Activated CD4-positive, alpha-beta T cell treated with anti-CD3 and anti-CD28 coated beads, Interleukin-10, Interleukin-2, amounts not matched to agents 100 ng/mL and 50 ng/mL, durations not matched to agents 16 hours and 8 hours (primary cell): ENCODE measurements at places on chromosomes 2 and 18.
A peak's percentile ranks its signal among the peaks of the same experiment; 100 is the strongest.

- no peak for DNase-seq
Measured at GRCh38 chr2:116804901-116805300, 1009.6 kb upstream of the DDX18 start.

- no peak for DNase-seq
Measured at GRCh38 chr2:162092658-162093556, 18.9 kb upstream of the DPP4 start.

DNA sequence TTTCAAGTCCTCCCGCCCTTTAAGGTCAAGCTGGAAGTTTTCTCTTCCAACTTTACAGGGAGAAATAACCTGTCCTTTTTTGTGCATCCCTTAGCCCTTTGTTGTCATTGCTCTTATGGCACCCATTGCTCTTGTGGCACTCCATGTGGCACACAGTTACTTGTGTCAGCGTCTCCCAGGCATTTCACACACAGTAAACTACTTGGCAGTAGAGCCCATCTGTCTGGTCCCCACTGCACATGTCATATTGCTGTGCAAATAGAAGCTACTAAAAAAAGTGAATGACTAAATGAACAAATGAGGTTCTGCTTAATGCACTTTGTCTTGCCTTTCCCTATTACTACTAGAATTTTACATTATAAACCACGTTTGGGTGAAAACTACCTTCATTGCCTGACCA, 149.3 kb downstream of the EML6 start:
- no peak for DNase-seq

DNA sequence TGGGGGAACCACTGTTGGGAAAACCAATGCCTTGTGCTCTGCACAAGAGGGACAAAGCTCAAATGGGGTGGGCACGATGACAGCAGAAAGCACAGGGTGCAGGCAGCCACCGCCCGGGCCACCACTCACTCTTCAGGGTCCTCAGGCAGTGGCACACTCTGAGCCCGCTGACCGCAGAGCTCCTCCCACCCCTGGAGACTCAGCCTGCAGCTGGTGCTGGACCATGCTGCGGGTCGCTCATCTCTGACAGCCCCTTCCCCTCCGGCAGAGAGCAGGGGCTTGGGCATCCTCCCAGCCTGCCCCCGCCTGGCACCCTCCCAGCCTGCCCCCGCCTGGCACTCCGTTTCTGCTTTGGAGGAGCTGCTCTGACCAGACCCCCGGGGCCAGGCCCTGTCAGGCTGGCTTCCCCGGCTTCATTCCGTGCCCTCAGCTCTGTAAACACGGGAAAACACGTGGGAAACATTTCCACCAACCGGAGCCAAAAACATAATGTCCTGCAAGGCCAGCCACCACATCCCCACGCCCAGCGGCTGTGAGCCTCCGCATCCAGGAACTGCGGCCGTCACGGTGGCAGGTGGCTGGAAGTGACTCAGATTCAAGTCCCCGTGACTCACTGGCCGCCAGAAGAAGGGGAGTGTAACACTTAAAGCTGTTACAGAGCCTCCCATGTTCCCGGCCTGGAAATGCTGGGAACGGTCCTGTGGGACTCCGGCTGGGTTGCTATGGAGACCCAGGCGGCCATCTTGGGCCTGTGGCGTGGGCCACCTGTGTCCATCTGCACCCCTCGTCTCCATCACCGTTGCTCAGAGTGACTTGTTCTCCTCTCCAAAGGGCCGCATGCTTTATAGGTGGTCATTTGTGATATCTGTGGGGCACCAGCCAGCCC, 6.8 kb upstream of the SNED1 start:
- no peak for DNase-seq

DNA sequence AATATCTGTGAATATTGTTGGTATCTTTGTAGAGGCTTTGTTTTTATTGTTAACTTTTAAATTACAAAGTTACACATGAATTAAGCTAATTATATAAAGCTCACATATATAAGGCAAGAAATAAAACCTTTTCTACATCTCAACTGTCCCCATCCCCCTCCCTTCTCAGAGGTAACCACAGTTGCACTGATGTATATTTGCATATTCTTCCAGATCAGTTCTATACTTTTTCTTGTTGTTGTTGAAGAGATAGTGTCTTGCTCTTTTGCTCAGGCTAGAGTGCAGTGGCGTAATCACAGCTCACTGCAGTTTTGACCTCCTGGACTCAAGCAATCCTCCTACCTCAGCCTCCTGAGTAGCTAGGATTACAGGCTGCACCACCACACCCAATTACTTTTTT, 36.0 kb upstream of the CDC42EP3 start:
- DNase-seq: no peak

- peak; percentile 67 for DNase-seq
Measured at GRCh38 chr18:79523206-79523735, 127.5 kb downstream of the NFATC1 start.

DNA sequence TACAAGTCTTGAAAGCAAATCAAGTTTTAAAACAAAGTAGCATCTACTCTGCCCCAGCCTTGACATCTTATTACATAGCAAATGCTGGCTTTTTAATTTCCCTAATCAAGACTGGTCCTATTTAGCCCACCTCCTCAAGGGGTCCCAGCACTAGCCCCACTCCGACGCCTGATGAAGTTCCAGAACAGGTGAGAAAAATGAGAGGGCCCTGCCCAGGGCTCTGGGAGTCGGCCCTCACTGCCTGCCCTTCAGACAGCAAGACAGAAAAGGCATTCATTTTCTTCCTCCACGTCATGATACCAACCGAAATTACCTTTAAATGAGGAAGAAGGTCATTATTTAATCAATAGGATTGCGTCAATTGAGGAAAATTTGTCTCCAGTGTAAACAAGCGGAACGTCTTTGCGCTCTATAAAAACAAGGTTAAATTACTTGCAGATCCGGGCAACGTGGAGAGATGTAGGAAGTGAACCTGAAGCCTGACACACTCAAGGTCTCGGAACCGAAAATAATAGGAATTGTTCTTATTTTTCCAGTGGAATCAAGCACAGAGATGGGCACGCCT, 170.6 kb upstream of the PKDCC start:
- DNase-seq: no peak

DNA sequence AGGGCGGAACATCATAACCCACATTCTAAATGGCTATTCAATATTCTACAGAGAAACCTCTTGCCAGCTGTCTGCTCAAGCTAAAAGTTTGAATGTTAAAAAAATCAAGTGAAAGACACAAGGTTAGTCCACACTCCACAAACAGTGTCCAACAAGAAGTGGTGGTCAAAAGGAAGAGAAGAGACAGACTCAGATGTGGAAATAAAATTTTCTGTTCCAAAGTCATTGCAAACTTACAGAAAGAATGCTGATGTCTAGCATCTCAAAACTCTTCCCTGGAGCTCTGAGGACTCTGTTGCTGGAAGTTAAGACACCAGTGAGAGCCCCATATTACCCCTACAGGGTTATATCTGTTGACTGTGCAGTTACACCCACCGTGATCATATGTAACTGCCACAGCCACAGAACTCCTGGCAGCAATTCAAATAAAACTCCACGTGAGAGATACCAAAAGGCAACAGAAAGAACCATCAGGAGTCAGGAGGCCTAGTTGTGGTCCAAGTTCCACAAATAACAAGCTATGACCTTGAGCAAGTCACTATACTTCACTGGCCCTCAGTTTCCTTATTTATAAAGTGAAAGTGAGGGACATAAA, 60.9 kb downstream of the AAK1 start:
- DNase-seq: no peak

DNA sequence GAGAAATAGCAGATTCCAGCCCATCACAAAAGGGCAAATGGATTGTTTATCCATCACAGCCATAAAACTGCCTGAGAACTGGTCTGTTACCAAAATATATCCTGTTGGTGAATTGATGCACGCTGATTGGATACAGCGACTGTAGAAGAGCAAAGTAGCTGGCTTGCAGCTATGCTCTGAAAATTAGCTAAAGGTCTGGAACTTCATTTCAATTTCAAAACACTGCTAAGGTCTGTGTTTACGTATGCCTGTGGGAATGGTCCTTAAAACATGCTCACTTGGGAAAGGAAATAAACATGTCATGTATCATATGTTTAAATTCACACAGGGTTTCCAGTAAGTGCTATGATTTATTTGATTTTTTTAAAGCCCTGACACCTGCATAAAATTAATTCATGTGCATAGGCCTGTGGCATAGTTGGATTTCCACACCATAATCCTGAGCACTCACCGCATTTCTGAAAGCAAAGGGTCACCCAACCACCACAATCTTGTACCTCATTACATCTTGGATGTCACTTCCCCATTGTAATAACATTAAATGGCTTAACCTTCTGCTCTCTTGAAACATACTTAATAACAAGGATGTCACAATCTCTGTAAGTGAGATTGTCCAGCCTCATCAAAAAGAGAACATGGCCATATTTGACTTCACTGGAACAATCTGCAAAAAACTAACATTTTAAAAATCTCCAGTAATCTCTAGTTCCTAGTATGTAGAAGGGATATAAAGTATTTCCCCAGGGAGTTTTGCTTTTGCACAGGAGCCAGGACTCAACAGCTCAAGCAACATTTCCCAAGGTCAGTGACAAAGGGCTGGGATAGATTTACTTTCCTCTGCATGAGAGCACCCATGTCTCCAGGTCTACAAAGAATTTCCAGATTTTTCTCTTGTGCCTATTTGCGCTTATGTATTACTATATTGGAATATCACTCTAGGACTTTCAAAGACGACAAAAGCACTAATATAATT, 109.8 kb downstream of the FARSB start:
- no peak for DNase-seq

DNA sequence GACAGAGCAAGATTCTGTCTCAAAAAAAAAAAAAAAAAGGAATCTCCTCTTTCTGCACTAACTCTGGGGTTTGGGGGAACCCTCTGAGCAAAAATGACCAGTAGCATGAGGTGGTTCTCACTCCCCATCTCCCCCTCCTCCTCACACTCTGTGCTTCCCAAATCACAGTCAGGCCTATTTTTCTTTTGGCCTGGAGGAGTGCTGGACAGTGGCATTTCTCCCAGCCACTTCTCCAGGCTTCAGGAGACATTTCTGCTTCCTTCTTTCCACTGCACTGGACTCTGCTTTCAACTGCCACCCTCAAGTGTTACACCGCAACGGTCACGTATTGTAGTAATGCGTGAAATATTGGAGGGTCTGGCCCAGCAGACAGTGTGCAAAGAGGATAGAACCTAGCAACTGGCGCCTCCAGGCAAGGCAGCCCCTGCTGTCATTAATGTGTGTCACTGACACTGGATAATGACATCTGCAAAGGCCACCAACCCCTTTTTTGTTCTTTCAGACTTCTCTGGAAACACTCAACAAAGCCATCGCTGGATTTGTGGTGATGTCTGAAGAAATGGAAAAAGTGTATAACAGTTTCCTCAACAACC, 68.9 kb downstream of the TRABD2A start:
- DNase-seq: no peak

DNA sequence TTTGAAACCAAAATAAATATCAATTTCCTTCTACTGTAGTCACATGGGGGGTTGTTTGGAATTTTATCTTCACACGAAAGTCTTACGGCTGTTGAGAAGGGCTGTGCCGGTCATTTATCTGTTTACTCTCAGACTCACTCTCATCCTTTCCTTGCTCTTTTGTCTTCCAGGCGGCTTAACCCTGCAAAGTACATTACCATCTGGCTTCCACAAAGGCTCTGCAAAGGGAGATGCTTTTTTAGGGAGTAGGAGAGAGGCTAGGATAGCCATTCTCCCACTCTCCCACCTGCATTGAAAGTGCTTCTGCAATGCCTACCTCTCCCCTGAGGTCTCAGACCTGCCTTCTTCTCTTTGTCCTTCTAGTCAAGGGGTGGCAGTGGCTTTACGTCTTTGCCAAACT, 247.6 kb downstream of the MEIS1 start:
- no peak for DNase-seq

GRCh38 chr2:239264838-239265651, 135.8 kb downstream of the HDAC4 start:
- DNase-seq: peak; percentile 94

DNA sequence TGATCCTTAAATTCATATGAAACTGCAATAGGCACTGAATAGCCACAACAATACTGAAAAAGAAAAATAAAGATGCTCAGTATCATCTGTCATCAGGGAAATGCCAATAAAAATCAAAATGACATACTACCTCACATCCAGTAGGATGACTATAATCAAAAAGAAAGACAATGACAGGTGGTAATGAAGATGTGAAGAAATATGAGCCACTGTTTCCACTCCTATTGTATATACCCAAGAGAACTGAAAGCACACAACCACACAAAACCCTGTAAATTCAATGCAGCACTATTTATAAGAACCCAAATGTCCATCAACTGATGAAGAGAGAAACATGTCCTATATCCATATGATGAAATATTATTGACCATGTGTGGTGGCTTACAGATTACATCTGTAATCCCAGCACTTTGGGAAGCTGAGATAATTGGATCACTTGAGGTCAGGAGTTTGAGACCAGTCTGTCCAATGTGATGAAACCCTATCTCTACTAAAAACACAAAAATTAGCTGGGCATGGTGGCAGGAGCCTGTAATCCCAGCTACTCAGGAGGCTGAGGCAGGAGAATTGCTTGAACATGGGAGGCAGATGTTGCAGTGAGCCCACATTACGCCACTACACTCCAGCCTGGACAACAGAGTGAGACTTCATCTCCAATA, 39.9 kb downstream of the MAP3K2 start:
- DNase-seq: no peak

DNA sequence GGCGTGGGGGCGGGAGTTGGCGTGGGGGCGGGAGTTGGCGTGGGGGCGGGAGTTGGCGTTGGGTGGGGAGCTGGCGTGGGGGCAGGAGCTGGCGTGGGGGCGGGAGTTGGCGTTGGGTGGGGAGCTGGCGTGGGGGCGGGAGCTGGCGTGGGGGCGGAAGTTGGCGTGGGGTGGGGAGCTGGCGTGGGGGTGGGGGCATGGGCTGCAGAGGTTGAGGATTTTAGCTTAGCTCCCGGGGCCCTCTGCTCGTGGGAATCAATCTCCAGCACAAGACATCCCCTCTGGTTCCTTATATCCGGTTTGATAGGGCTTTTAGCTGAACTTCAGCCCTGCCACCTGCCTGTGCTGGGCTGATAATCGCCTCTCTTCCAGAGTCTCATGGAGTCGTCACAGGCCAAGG, 177.0 kb downstream of the LDLRAD4 start:
- no peak for DNase-seq

DNA sequence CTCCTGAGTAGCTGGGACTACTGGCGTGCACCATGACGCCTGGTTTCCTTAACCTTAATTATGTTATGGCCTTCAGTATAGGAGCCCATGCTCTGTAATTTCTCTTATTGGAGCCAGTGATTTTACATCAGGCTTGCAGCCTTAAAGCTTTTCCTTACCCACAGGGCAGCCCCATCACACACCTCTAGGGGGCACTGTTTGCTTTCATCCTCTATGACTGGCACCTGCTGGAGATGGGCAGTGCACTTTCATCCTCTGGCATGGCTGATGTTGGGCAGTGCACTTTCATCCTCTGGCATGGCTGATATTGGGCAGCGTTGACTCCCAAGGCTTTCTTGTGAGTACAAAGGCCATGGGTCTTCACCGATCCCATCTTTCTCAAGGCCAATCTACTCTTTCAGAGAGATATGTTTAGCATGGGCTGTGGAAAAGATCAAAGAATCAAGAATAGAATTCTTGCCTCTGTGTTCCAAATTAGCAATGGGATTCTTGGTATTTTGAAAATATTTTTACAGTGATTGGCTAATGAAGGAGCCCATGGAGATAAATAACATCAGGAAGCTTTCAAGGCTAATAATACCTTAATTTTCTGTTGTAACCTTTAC, 80.7 kb upstream of the MEX3C start:
- DNase-seq: peak; percentile 69
